ENCODE measurements at places on chromosomes 11 and 22.

- no peak for DNase-seq
Measured at GRCh38 chr11:108857382-108857781, 192.5 kb downstream of the DDX10 start.

DNA sequence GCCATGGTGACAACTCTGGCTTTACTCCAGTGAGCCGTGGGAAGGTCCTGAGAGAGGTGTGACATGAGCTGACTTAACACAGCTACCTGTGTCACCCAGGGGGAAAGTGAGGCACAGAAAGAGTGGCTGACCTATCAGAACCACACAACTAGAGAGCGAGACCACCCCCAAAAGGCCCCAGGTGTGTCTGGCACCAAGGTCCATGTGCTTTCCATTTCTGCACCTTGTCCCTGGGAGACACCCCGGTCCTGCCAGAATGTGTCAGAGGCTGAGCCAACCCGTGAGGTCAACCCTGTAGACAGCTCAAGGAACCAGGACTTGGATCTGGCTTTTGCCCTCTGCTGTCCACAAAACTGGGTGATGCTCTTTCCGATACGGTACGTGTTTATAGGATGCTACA is 9.8 kb downstream of the MAFF start:
- no peak for DNase-seq

GRCh38 chr11:12523180-12523924 is 146.0 kb downstream of the PARVA start:
- no peak for DNase-seq

DNA sequence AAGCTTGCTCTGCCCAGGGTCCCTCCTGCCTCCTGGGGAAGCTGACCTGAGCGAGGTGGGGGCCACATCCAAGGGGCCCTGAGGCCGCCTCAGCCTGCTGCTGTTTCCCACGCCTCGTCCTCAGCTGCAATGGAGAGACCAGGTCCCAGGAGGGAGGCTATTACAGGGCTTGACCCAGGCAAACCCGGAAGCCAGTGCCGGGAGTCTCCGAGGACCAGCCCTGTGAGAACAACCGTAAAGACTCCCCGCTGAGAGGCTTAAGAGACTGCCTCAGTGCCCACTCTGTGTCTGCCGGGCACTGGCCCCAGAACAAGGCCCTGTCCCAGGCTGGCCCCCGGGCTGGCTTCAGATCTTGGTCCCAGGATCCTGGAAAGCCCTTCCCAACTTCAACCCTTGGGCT is 124.3 kb upstream of the FGF3 start:
- DNase-seq = no peak

DNA sequence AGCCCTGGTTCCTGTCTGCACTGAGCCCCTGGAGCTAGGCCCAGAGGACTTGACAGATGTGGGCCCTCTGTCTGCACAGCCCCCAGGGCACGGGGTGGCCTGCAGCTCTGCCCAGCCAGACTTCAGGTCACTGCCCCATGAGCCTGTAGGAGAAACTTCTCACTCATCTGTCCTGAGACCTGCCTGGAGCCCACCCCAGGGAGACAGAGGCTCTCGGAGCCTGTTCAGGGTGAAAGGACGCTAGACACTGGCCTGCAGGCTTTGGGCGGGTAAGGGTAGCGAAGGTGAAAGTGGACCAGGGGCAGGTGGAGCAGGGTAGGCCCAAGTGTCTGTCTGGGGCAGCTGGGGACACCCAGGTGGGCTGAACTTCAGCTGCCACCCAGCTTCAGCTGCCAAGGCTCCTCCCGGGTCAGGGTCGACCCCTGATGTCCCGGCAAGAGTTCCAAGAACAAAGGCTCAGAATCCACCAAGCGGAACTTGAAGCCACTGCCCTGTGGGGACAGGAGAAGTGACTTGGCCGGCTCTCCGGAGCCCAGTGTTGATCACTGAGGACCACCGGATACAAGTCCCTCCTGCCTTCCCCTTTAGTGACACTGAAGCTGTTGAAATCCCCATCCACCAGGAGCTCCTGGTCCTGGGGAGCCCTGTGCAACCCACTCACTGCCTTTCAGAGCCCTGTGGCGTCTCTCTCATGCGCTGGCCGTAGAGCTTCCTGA is 90.3 kb downstream of the KCNQ1 start:
- no peak for DNase-seq

- no peak for DNase-seq
Measured at GRCh38 chr11:124669193-124669592, 4.3 kb downstream of the SIAE start.

- no peak for DNase-seq
Measured at GRCh38 chr22:33842421-33843094, 77.7 kb downstream of the LARGE1 start.

- no peak for DNase-seq
Measured at GRCh38 chr11:16786131-16786530, 47.7 kb downstream of the C11orf58 start.

DNA sequence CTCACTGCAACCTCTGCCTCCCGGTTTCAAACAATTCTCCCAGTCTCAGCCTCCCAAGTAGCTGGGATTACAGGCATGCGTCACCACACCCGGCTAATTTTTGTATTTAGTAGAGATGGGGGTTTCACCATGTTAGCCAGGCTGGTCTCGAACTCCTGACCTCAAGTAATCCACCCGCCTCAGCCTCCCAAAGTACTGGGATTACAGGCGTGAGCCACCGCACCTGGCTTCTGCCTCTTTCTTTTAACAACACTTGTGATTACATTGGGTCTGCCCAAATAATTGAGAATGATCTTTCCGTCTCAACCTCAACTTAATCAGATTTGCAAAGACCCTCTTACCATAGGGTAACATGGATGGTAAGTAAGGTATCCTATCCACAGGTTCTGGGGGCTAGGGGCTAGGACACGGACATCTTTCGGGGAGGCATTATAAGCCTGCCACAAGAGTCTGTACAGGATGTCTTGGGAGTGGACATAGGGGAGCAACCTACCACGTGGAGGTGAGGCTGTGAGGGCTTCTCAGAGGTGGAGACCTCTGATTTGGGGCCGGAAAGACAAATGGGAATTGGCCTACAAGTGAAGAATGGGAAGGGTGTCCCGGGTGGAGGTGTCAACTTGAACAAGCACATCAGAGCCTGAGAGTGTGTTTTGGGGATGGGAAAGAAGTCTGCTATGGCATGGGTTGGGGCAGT is 2.7 kb upstream of the CBX6 start:
- no peak for DNase-seq

- DNase-seq = no peak
Measured at GRCh38 chr11:62172294-62172693, 17.7 kb upstream of the SCGB1D1 start.

GRCh38 chr11:118645066-118645715 is 34.3 kb downstream of the TREH start:
- no peak for DNase-seq

- DNase-seq = no peak
Measured at GRCh38 chr11:132844956-132845696, 687.2 kb downstream of the OPCML start.
